ENCODE measurements at places on chromosomes 11 and 22. TPM values are rescaled to one million over a fixed set of nuclear protein-coding genes. Genes with fewer than 3 reads are reported as not detected.
A peak's percentile ranks its signal among the peaks of the same experiment; 100 is the strongest.

GRCh38 chr11:3160252-3161031 lies 4.7 kb downstream of the OSBPL5 start:
- DNase-seq, result peak; percentile 94

The MDK gene
- 81.8 TPM for total RNA-seq

The ACR gene
- total RNA-seq, result 3.3 TPM

The SCGB2A2 gene
- total RNA-seq, result not detected

DNA sequence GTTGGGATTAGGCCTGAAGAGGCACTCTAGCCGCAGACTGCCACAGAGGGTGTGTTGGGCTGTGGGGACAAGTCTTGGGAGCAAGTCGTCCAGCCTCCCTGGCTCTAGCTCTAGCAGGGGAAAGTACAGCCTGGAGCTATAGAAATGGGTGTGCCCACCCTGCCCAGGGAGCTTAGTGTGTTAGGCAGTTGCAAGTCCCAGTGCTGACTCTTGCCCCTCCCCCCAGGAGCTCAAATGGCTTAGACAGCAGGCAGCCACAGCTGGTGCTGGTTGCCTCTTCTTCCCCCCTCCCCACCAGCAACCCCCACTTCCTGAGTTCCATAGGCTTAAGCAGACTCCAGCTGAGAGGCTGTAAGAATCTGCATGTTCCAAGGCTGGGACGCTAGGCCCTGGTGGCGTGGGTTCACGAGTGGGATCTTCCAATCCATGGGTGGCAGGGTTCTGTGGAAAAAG lies 61.2 kb downstream of the GUCY1A2 start:
- peak; percentile 69 for DNase-seq

GRCh38 chr11:104897891-104898684 lies at the start of gene CASP12:
TSS of gene CASP12 (minus strand) at chr11:104898460.
- peak; percentile 14 for DNase-seq

The PRDM11 gene
- 32.8 TPM for total RNA-seq

The MMP11 gene
- 10.8 TPM for total RNA-seq

The SHISA8 gene
- not detected for total RNA-seq

- DNase-seq, result no peak
Measured at GRCh38 chr11:2213384-2213842, 41.8 kb upstream of the TH start.

DNA sequence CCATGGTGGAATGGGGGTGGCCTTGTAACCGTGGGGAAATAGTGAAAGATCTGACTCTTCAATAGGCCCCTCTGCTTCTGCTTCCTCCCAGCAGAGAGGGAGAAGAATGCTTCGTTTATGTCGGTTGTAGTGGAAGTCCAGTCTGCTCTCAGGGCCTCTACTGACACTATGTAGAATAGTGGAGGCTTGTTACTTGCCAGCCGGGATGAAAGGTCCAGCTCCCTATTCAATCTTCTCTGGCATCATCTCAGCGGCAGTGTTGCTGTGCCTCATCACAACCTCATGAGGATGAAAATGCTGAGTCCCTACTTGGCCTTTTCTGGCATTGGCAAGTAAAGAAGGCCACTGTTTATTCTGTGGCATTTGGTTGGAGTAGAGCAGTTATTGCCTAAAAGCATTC lies 820.9 kb upstream of the TENM4 start:
- no peak for DNase-seq

DNA sequence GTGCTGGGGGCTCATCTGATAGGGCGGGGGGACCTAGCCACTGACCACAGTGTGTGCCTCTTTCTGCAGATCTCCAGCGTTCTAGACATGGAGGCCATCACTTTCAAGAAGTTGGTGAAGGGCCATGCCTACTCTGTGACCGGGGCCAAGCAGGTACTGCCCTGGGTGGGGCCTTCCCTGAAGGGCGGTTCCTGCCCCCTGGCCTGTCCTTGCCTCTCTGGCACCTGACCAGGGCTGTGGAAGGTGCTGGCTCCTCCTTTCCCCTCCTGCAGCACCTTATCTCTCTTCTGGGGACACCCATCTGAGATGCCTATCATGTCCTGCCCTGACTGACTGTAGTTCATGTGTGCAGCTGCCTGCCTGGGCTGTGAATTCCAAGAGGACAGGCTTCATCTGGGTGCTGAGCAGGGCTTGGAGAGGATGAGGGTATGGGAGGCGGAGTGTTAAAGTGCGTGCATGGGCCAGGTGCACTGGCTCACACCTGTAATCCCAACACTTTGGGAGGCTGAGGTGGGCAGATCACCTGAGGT lies 5.5 kb downstream of the CAPN1 start:
- no peak for DNase-seq

The RAB36 gene
- total RNA-seq, result 3.4 TPM

The ANGPTL5 gene
- total RNA-seq, result not detected

The CCDC81 gene
- 2.9 TPM for total RNA-seq

The SLC22A6 gene
- total RNA-seq, result not detected

- DNase-seq, result peak; percentile 73
Measured at GRCh38 chr11:72683782-72684200, 9.6 kb upstream of the PDE2A start.

- DNase-seq, result no peak
Measured at GRCh38 chr11:61712314-61712713, 32.1 kb downstream of the DAGLA start.

- no peak for DNase-seq
Measured at GRCh38 chr11:103367650-103368049, 258.4 kb downstream of the DYNC2H1 start.

DNA sequence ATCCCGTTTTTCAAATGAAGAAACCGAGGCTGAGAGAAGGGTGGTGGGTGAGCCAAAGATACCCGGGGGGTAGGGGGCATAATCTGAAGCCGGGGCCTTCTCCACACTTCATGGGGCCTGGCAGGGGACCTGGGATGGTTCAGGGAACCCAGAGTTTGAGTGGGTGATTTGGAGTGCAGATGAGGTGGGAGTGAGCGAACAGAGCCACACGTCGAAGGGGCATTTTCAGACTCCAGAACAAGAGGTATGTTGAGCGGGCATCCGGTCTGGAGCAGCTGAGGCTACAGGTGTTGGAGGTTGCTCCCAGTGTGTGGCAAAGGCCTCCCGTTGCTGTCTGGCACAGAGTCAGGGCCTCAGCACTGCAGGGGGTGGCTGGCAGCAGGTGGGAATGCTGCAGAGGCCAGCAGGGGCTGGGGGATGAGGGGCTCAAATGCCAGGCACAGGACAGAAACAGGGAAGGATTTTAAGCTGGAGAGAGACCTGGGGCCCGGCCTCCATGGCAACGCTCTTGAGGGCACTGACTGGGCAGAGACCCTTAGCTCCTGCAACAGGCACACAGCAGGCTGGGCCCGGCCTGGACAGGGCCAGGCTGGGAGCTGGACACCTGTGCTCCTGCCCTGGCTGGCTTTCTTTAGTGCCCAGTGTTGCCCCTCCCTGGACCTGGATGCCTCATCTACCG lies 46.2 kb downstream of the WNT11 start:
- DNase-seq, result no peak

The RIMBP3C gene
- total RNA-seq, result not detected

The ARHGAP1 gene
- 23.4 TPM for total RNA-seq

The LDHAL6A gene
- total RNA-seq, result not detected

The SAC3D1 gene
- total RNA-seq, result 8.5 TPM

- no peak for DNase-seq
Measured at GRCh38 chr11:62132689-62133293, 9.0 kb downstream of the INCENP start.

- no peak for DNase-seq
Measured at GRCh38 chr22:49783036-49783746, 44.5 kb downstream of the BRD1 start.

- DNase-seq, result no peak
Measured at GRCh38 chr11:130611791-130612251, 163.4 kb downstream of the ADAMTS15 start.

- no peak for DNase-seq
Measured at GRCh38 chr11:65486570-65487466, 12.0 kb upstream of the MALAT1 start.

DNA sequence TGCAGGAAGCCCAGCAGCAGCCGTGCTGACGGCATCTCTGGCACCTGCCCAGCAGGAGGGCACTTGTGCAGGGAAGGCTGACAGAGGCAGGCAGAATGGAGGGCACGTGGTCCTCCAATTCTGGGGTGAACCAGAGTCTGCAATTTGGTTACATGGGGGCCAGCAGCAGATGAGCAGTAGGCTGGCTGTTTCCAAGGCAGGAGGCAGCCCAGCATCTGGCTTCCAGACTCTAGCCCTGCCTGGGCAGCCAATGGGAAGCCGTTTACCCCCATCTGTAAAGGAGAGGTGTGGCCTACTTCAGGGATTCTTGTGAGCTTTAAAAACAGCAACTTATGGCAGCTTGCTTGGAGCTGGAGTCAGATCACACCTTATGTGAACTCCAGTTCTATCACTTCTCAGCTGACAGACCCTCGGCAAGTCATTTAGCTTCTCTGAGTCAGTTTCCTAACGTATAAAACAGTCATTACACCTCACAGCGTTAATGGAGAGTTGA lies 27.9 kb upstream of the RASL10A start:
- DNase-seq, result peak; percentile 70

DNA sequence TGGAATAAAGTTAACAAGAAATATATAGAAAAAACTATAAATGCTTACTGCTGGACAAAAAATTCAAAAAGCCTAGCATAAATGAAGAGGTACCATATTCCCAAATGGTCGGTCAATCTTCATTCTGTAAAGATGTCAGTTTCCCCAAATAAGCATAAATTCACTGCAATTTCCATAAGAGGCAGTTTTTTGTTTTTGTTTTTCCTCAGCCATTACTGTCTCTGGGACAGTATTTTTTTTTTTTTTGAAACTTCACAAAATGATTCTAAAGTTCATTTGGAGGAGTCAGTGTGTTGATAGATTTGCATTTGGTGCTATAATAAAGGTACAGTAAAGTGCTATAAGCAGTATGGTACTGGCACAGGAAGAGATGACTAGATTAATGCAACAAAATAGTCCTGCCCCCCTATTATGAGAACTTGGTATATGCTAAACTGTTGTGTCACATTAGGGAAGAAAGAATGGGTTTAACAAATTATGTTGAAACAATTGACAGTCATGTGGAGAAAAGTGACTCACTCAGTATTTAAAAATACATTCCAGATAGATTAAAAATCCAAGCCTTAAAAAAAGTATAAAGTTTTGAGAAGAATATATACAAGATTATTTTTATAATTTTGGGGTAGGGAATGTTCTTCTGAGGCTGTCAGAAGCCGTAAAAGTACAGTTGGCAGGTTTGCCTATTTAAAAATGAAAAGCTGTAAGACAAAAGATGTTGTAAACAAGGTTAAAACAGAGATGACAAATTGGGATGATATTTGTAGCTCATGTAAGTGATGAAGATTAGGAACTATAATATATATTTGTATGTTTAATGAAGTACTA lies 2.6 kb upstream of the FTH1 start:
- DNase-seq, result no peak

GRCh38 chr11:96161307-96162089 lies 181.5 kb downstream of the MAML2 start:
- DNase-seq, result no peak

The MIOX gene
- total RNA-seq, result not detected

GRCh38 chr11:3056296-3057068 lies 741 bp downstream of the CARS1 start:
- DNase-seq, result no peak

The GPHA2 gene
- not detected for total RNA-seq

- DNase-seq, result no peak
Measured at GRCh38 chr11:11980200-11980599, 28.2 kb downstream of the DKK3 start.

DNA sequence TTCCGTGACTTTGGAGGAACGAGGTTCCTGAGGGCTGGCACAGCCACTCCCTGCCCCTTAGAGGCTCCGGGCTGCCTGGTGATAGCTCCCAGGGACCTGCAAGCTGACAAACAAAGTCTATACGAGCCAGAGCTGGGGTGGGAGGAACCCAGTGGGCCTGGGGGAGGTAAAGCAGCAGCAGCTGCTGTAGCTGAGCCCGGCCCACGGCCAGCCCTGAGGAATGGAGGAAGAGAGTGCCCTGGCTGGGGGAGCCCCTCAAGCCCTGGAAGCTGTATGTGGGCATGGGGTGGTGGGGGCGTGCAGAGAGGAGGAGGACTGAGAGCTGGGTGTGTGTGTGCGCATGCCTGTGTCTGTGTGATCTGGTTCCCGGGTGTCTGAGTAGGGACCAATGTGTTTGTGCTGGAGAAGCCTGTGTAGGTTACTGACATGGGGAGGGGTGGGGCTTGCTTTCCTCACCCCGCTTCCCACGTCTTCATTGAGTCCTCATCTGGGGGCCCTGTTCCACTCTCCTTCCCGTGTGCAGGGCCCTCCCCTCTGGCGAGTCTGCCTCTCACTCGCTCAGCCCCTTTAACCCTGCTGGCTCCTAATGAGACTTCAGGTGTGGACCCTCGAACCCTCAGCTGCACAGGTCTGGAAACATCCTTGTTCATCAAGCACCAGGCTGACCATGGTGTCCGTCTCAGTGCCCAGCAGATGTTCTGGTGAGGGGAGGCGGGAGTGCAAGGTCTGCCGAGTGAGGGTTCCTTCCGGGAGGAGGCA lies 10.8 kb downstream of the ST3GAL4 start:
- peak; percentile 82 for DNase-seq

The BBOX1 gene
- total RNA-seq, result 1.1 TPM

DNA sequence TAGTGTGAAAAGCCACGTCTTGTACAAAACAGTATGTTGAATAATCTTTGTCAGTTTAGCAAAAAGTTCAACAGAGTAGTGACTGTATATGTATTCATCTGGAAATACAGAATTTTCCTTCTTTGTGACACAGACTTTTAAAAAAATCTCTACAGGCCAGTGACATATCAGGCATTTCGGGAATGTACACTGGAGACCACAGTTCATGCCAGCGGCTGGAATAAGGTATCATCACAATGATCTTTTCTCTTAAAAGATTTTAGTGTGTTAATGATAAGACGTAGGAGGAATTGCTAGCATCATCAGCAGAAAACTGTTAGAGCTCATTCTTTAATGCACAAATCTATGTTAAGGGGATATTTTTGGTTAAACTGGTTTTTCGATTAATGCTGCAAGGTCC lies 57.4 kb downstream of the BCL2L13 start:
- no peak for DNase-seq

DNA sequence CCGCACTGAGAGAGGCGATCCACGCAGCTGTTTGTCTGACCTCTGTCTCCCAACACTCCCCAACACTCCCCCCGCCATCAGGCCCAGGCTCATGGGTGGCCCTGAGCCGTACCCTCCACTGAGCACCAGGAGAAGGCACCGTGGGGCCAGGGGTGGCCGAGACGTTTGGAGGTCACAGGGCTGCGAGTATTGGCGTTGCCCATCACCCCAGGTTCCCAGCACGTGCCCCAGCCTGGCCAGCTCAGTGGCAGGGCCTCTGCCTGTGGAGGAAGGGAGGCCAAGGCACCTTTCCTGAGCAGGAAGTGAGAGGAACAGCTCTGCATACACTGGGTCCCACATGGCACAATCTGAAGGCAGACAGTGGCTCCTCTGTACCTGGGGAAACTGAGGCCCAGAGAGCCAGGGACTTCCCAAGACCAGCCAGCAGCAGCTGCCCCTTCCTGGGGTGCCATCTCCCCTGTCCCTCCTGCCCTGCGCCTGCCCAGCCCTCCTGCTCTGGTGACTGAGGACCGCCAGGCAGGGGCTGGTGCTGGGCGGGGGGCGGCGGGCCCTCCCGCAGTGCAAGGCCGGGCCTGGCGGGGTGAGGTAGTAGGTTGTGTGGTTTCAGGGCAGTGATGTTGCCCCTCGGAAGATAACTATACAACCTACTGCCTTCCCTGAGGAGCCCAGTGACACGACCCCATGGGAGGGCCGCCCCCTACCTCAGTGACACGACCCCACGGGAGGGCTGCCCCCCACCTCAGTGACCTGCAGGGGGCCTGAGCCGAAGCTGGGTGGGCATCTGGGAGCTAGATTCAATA lies 37.0 kb upstream of the PPARA start:
- DNase-seq, result no peak

Measured in tongue (tissue), 3 donors.